Stimulated activated CD4-positive, alpha-beta T cell treated with anti-CD3 and anti-CD28 coated beads, TNF-alpha, amount 100 ng/mL, for 1 hour (primary cell): ENCODE measurements at places on chromosomes 12 and 14.

- no peak for DNase-seq
These were observed 11.9 kb downstream of the PTGDR start for GRCh38 chr14:52279408-52279807.

GRCh38 chr12:130633771-130634170 is 82.3 kb downstream of the RIMBP2 start:
- no peak for DNase-seq

GRCh38 chr12:85076688-85077430 is 40.7 kb downstream of the LRRIQ1 start:
- no peak for DNase-seq

DNA sequence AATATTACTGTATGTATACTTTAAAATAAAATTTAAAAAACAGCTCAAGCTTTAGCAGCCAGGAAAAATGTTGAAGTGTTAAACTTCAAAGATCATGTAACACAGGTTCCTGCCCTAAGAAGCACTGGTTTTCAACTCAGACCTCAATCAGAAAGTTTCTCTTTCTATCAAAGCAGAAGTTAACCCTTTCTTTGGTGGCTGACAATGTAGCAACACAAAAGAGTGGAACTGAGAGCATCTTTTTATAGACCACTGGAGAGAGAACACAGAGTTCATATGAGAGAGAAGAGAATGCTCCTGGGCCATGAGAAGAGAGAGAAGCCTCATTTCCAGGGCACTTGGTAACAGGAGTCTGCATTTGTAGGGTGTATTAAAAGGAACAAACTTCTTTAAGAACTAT is 42.2 kb upstream of the KTN1 start:
- DNase-seq = no peak

GRCh38 chr14:91884664-91885063 is 17.3 kb upstream of the TC2N start:
- DNase-seq = no peak
